ENCODE measurements at places on chromosomes 2 and 18.

- DNase-seq: no peak
Measured at GRCh38 chr2:216857131-216857550, 2.7 kb downstream of the TNP1 start.

GRCh38 chr18:79850731-79851130 is 53.0 kb downstream of the KCNG2 start:
- DNase-seq: no peak

- no peak for DNase-seq
Measured at GRCh38 chr2:237966250-237966564, 607 bp upstream of the UBE2F start.

GRCh38 chr2:108998911-108999310 is 9.9 kb upstream of the EDAR start:
- DNase-seq: no peak

DNA sequence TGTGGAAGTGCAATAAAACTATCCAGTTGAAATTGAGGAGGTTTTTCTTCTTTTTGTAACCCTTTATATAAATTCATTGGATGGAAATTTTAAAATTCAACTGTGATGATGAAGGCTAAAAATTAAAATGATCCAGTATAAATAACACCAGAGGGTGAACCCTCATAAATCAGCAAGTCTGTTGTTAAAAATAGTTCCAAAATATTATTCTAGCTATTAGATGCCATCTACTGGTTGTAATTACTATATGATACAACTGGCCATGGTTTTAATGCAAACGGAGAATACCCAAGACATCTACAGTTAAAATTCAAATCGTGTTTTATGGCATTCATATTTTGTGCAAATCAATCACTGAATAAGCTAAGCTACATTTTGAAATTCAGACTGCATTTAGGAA is 53.8 kb downstream of the TMEM200C start:
- DNase-seq: no peak

DNA sequence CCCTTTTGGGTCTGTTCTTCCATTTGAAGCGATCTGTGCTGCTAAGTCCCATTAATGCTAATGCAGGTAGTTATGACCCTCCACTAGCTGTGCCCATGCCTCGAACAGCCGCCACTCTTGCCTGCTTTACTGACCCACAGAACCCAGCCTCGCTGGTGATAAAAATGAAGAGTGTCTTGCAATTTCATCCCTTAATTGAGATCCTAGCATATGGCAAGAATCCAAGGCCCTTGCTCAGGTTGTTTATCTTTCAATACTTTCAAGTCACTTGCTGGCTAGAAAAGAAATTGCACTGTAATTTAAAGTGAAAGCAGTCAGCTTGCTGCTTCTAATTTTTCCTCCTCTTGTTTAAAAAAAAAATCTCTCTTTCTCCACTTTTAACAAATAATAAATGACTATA is 73.6 kb downstream of the ZNF521 start:
- no peak for DNase-seq

- no peak for DNase-seq
Measured at GRCh38 chr2:59874971-59875755, 678.3 kb downstream of the BCL11A start.

GRCh38 chr2:98776136-98776535 is 45.2 kb upstream of the MGAT4A start:
- no peak for DNase-seq

Data from HL-60 (cell line).